ENCODE measurements at places on chromosomes 11 and 22.

DNA sequence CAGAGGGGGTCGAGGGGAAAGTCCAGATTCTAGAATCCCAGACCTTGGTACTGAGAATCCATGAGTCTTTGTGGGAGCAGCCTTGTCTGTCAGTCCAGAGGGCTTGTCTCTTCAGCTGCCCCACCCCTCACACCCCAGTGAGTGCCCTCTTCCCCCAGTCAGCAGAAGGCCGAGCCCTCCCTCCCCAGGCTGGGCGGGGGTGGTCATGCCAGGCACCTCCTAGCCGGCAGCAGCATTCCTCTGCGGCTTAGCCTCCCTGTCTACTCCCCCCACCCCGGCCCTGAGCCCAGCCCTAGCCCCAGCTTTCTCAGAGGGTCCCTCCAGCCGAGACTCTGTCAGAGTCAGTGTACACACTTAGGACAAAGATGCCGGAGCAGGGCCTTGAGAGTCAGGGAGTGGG is 4.6 kb downstream of the SOX10 start:
- DNase-seq, result no peak

DNA sequence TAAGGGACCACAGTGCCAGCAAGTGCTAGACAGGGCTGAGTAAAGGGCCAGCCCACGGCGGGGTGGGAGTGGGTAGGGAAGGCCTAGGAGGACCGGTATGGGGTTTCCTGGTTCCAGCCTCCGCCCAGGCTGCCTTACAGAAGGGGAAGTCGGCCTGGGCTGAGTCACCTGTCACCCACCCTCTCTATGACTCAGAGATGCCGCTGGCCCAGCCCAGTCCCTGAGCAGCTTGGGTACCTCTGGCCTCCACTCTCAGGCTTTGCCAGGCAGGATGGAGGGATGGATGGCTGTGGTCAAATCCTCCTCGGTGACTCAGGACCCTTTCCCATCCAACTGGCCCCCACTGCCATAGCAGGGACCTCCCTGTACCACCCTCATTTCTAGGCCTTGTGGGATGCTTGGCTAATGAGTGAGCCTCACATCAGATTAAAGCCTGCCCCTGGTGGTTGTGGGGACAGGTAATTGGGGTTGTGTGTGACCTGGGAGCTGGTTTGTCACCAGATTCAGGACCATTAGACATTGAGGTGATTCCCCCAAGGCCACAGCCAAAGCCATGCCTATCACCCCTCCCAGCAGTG is 13.9 kb downstream of the SLC35E4 start:
- peak; percentile 88 for DNase-seq

DNA sequence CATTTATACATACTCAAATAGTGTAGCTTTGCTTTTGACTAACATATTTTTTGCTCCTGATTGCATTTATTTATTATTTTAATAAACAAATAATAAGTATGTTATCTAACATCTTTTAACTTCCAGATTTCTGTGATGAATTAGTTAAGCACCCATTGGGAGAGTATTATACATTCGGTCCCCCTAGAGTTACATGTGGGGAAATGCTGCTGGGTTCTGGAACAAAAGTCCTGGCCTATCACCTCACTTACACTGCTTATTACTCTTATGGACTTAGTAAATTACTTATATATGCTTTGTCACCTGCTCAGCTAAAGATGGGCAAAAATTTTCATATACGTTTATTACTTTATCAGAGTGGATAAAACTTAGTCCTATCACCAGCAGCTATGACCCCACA is 1163.0 kb downstream of the FAM181B start:
- no peak for DNase-seq

DNA sequence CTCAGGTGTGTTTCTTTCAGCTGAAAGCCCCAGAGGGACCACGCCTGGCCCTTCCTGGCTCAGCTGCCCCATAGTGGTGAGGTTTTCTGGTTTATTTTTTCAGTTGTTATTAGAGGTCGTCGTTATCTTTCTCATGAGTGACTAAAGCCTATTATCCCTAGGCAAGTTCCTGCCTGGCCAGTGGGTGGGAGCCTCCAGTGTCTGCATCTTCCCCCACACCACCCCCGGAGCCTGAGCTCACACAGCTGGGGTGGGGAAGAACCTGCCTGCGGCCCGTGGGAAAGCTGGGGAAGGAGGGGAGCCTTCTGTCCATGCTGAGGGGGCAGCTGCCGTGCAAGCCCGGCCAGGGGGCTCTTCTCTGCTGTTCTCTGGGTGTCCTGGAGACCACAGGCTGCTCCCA is 24.3 kb upstream of the PPFIA1 start:
- no peak for DNase-seq

- DNase-seq, result no peak
These were observed 192.7 kb downstream of the BUD13 start for GRCh38 chr11:116579857-116580727.

GRCh38 chr22:47631571-47632102 is 869.2 kb downstream of the TBC1D22A start:
- no peak for DNase-seq

- peak; percentile 34 for DNase-seq
These were observed 9.8 kb downstream of the NRXN2 start for GRCh38 chr11:64713016-64713707.

GRCh38 chr11:11044137-11044855 is 186.4 kb upstream of the ZBED5 start:
- DNase-seq, result no peak

DNA sequence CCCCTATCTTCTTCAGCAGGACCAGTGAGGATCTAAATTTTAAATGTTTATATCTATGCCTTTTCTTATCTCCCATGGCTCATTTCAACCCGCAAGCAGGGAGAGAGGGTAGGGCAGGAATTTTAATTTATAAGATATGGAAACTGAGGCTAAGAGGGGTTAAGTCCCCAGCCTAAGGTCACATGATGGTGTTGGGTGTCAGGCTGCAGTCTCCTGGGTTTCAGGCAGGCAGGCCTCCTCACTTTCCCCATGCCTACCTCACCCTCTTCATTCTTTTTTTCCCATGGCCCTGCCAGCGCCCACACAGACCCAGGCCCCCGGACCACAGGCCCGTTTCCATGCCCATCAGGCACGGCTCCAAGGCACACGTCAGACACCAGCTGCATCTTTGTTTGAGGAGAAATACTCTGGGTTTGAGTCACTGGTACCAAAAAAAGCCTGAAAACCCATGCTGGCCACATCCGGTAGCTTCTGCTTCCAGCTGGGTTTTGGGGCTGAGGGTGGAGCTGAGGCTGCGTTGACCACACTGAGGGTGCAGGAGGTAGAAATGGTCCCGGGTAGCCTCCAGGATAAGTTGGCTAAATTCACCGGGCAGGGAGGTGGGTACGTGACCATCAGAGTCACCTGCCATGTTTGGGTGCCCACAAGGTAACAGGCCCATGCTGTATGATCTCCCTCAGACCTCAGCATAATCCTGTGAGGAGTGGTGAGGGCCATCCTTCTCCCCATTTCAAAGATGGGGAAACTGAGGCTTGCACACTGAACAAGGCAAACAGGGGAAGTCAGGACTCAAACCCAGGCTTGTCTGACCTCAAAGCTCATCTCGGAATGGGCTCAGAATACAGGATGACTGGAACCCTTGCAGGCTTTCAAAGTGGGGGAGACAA is 7.5 kb downstream of the CRYBB1 start:
- peak; percentile 59 for DNase-seq

DNA sequence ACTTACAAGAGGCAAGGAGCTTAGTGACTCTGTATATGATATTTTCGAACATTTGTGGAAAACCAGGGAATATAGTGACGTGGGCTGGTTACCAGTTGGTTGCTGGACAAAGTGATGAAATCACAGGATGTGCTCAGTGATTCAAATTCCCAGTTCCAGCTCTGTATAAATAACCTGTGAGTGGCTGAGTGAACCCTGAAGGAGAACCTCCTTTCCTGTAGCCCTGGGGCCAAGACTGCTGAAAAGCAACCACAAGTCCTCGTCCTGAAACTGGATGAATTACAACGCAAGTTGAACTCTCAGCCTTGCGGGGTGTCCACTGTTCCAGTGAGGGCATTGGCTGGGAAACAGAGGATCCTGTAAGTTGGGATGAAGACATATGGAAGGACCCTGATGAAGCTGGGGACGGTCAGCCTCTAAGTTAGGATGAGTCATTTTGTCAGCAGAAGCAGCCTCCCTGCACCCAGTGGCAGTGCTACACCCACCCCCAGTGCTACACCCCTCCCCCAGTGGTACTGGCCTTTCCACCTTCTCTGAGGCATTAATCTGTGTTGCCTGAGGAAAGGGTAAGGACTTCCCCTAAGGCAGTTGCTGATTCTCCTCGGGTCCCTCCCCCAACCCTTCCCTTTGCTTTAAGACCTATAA is 22.0 kb upstream of the CD81 start:
- no peak for DNase-seq
